T-helper 2 cell treated with Interferon-gamma antibody and Interleukin-4, amounts not matched to agents 5 μg/mL and 100 μg/mL, for 36 hours (primary cell): ENCODE measurements at places on chromosomes 5 and 9.

- no peak for DNase-seq
Measured at GRCh38 chr9:127124111-127124531, 1.7 kb upstream of the ANGPTL2 start.

DNA sequence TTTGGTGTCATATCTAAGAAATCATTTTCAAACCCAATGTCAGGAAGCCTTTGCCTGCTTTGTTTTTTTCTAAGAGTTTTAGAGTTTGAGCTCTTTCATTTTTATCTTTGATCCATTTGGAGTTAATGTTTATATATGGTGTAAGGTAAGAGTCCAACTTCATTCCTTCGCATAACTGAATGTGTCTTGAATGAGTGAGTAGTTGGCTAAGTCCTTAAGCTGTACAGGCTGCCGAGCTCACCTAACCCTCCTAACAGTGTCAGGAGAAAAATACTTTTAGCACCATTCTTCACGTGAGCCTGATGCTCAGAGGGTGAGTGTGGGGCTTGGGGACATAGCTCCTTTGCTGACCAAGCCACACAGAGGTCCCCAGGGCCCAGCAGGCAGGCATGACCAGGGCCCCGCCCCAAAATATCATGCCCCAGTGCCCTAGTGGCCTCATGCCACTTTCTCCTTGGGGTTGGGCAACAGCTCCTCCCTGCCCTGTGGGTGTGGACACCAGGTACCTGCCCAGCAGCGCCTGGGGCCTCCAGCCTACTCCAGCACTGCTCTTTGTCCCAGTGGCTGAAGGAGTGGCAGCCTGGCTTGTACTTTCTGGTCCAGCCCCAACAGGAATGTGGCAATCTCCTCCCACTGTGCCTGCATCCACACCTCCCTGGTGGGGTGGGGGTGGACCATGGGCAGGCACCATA lies 17.2 kb downstream of the PPARGC1B start:
- DNase-seq: no peak

- no peak for DNase-seq
Measured at GRCh38 chr5:79189439-79190234, 46.3 kb upstream of the JMY start.

DNA sequence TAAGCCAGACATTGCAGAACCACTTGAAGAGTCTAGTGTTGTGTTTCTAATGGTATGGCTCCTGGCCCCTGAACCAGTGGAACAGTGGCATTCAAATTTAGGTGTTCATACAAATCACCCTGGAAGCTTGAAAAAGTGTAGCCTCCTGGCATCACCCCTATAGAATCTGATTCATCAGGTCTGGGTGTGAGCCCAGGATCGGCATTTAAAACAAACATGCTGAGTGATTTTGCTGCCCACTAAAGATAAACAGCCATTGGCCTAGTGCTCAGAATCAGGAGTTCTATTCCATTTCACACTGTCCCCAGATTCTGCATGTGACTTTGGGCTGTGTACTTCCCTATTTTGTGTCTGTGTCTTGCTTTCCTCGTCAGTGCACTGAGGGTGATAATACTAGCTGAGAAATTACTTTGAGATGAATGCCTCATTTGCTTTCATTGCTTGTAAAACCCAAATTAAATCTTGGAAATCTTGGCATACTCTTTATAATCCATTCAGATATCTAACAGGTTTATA lies 241.5 kb upstream of the CLINT1 start:
- DNase-seq: no peak

DNA sequence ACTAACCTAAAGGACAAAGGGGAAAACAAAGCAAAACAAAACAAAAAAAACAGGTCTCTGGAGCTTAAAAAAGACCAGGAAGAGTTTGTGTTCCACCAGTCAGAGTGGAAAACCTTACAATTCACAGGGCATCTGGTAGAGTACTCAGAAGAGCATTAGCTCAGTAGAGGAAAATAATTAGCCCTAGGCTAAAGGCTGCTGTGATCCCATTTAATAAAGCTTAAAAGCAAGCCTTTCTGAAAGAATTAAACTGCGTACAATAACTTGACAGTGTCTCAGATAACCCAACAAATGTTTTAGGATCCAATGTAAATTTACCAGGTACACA lies 7.3 kb downstream of the ECM2 start:
- DNase-seq: no peak

DNA sequence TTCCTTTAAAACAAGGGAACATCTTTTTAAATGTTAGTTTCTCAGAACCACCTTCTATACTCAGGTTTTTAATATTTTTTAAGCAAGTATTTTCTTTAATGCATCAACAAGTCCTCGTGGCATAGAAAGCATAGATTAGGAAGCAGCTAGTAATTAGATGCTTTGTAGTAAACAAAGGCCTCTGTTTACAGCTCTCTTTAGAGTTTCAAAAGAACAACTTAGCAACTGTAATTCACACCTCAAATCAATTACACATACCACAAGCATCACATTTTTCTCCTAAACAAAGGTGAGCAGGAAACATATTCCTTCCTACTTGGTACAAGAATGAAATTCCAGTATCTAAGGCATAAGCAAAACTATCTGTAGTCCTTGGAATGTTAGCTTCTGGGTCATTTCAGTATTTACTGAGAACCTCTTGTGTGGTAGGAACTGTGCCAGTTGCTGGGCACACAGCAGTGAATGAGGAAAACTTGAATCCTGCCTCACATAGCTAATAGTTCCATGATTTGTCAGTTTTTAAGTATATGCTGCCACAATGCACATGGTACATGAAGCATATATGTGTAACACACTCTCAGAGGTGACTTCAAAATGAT lies 249.1 kb downstream of the CEMIP2 start:
- DNase-seq: no peak

DNA sequence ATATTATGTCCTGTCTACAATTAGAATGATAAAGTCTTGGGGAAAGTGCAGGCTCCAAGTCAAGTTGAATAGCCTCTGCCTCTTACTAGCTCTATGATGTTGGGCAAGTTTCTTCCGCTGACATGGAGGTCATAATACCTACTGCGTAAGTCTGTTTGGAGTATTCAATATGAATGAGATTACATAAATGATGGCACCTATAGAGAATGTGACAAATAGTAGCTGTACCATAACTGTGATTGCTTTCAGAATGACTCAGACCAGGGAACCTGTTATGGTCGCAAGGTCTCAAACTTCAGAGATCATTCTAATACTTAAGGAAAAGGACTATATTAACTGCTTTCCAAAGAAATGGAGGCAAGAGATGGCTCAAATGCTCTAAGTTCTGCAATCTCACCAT lies 94.0 kb upstream of the ABCA1 start:
- no peak for DNase-seq

GRCh38 chr9:131590907-131591844 lies 45.9 kb downstream of the PRRT1B start:
- DNase-seq: peak; percentile 76

DNA sequence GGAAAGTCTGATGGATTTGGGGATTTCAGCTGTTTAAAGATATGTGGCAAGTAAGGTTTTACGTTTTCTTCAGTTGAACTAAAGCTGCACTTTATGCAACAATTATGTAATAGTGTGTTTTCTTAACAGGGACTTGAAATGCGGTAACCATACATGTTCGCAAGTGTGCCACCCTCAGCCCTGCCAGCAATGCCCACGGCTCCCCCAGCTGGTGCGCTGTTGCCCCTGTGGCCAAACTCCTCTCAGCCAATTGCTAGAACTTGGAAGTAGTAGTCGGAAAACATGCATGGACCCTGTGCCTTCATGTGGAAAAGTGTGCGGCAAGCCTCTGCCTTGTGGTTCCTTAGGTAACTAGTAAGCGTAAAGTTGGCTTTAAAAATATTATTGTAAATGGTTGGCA lies 28.5 kb downstream of the NFX1 start:
- no peak for DNase-seq

DNA sequence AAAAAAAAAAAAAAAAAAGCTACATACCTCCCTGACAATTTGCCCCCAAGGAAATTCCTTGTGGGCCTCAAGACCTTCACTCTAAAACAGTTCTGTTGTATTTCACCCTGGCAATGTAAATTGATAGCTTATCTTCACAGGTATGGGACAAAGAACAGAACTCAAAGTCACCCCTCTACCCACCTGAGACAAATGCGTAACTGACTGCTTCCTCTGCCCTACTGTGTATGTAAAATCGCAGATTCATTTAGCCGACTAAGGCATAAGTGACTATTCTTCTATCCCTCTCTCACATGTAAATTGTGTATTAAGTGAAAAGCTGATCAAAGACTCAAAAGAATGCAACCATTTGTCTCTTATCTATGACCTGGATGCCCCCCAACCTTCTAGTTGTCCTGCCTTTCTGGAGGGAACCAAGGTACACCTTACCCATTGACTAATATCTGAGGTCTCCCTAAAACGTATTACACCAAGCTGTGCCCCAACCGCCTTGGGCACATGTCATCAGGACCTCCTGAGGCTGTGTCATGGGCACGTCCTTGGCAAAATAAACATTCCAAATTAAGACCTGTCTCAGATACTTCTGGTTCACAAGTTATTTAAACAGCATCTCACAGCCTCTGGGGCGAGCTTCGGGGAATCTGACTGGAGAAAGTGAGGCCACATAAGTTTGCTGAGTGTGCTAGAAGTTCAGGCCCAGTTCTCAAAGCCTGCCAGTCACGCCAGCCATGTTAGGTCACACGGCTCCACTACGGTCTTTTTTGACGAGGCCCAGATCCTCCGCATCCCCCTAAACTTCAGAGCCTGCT lies 954 bp downstream of the TBCA start:
- DNase-seq: no peak

DNA sequence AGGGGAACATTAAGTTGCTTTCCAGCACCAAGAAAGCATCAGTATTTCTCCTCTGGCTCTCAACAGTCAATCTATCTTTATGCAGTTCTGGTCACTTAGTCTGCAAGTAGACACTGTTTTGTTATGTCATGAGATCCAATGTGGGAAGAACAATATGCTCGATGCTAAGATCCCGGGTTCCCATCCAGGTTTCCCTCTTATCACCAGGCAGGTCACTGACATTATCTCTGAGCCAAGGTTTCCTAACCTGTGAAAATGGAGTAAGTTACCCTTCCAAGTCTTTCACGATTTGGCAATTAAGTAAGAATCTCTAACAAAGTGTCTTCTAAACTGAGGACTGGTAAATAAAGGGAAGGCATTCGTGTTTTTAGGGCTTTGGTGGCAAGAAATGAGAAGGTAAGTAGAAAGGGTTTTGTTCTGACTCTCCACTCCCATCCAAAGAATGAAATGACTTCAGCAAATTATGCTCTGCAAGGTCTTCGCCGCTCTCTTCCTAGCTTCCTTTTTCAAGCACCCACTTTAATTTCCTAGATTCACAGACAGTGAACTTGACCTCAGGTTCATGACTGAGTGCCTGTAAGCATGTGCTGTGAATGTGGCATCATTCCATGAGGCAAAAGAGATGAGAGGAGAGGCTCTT lies 86.4 kb downstream of the DCP2 start:
- no peak for DNase-seq

DNA sequence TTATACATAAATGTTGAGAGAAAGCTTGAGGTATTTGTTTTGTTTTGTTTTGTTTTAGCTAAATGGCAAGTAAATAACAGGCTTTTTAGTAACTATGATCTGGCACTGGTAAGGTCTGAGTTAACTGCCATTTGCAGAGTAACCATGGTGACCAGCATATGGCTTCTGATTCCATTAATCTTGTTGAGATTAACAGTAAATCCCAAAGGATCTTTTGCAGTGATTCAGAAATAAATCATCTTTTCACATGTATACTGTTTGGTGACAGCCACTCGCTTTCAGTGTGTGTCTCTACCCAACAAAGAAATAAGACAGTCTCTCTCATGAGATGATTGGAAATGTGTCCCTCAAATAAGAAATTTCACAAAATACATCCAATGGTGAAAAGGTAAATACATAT lies 235.6 kb downstream of the RAB3C start:
- DNase-seq: no peak

GRCh38 chr5:16924206-16924605 lies 11.9 kb downstream of the MYO10 start:
- no peak for DNase-seq

- no peak for DNase-seq
Measured at GRCh38 chr9:111179577-111179976, 141.3 kb upstream of the LPAR1 start.

DNA sequence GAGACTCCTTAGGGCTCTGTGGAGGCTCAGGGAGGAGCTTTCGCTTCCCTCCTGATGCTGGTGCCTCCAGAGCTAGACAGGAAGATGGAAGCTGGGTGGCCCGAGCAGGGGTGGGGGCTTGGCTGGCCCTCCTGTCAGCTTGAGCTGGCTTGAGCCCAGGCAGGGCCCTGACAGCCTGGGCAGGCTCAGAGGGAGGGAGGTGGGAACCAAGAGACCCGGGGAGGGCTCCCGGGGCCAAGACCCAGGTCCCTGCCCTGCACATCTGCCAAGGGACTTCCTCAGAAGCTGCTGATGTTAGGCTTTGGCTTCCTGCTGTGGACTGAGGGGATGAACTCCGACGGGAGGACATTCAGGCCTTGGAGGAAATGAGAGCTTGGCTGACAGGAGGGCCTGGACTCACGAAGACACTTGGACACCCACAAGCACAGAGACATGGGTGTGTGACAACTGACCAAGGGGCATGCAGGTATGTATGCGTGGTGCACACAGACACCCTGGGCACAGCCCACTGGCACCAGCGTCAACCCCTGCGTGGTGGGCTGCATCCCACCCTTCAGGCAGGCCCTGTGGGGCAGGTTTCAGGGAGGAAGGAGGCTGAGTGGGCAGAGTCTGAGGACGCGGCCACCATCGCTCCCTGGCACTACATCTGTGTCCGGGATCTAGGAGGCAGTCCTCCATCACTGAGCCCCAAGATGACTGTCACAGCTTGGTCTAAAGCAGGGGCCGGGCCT lies 1.7 kb upstream of the LTC4S start:
- no peak for DNase-seq

DNA sequence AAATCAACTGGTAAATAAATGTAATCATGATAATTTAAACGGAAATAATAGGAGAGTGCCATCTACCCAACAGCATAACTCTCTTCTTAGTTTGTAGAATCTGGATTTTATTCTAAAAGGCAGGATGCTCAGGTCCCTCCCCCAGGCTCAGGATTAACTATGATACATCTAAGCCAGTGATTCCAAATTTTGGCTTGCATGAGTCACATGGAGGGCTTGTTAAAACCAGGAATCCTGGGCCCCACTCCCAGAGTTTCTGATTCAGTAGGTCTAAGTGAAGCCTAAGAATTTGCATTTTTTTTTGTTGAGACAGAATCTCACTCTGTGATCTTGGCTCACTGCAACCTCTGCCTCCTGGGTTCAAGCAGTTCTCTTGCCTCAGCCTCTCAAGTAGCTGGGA lies 62.3 kb upstream of the ZFR start:
- DNase-seq: no peak

- no peak for DNase-seq
Measured at GRCh38 chr9:92535940-92536850, at the start of gene ECM2. Gene ECM2, minus strand, starts transcription at chr9:92535990. Its CDS starts 13,124 bp downstream, at chr9:92522866.

- DNase-seq: no peak
Measured at GRCh38 chr9:133982971-133983720, 9.0 kb downstream of the VAV2 start.
